ENCODE measurements at places on chromosomes 13 and 19.

- no peak for DNase-seq
Observed at GRCh38 chr19:50510700-50511068, 307 bp downstream of the JOSD2 start.

- DNase-seq, result no peak
Observed at GRCh38 chr13:71374471-71375049, 492.4 kb downstream of the DACH1 start.

GRCh38 chr13:99288089-99288488 is 19.1 kb downstream of the GPR183 start:
- DNase-seq, result no peak

- DNase-seq, result no peak
Observed at GRCh38 chr13:108776650-108777049, 147.2 kb downstream of the MYO16 start.

GRCh38 chr13:81907787-81908372 is 1567.0 kb upstream of the SPRY2 start:
- DNase-seq, result no peak

- DNase-seq, result no peak
Observed at GRCh38 chr13:43360171-43360570, 336.8 kb downstream of the DNAJC15 start.

DNA sequence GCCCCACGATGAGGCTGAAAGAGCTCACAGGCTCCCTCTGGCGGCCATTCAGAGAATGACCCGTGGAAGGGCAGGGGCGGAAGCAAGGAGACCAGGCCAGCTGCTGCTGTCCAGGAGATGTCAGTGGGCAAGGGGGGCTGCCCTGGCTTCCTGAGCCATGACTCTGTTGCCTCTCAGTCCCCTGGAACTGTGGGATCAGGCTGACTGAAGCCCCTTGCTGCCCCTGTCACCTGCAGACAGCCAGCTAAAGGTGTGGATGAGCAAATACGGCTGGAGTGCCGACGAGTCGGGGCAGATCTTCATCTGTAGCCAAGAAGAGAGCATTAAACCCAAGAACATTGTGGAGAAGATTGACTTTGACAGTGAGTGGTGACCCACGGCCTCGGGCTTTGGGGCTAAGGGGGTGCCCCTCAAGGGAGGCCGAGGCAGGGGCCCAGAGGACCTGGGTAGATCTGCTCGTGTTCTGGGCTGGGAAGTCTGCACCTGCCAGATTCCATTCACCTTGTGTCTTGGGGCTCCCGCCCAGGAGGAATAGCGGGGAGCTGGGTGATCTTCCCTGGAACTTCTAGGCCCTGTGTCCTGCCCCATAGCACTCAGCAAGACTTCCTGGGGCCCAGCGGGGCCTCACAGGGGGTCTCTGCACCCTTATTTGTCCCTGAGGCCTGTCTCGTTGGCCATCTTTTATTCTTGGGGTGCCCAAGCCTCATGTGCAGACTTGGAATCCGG is 12.5 kb upstream of the ACTN4 start:
- DNase-seq, result peak; percentile 58

- DNase-seq, result peak; percentile 25
Observed at GRCh38 chr19:46840498-46840942, 10.1 kb downstream of the AP2S1 start.

GRCh38 chr19:33749619-33750175 is 47.0 kb upstream of the KCTD15 start:
- no peak for DNase-seq

GRCh38 chr19:46601318-46602224 is at the start of gene CALM3:
TSS of gene CALM3 (plus strand) at chr19:46601330. CDS start at chr19:46601435, 105 bp downstream.
- DNase-seq, result no peak
